ENCODE measurements at places on chromosomes 7 and 10. TPM values are rescaled to one million over a fixed set of nuclear protein-coding genes. Genes with fewer than 3 reads are reported as not detected.

Gene OR9A2
- total RNA-seq: not detected

Gene GARIN1A
- 1.5 TPM for total RNA-seq

Gene WIPF3
- 0.33 TPM for total RNA-seq

Gene CRHR2
- total RNA-seq: not detected

Gene GALNT17
- under 0.01 TPM for total RNA-seq

Gene PAOX
- total RNA-seq: 9.2 TPM

Gene DPP6
- not detected for total RNA-seq

Gene EMX2
- not detected for total RNA-seq

Gene SLC18A3
- total RNA-seq: not detected

Gene GIMAP8
- under 0.01 TPM for total RNA-seq

Gene HTR5A
- total RNA-seq: not detected

Gene TMEM273
- not detected for total RNA-seq

Gene NEURL1
- not detected for total RNA-seq

Gene ERVW-1
- total RNA-seq: not detected

Gene SKIDA1
- 0.51 TPM for total RNA-seq

Gene RPEL1
- total RNA-seq: 0.17 TPM

Gene ENTPD7
- total RNA-seq: 28.9 TPM

Gene AQP1
- 44.6 TPM for total RNA-seq

Gene C1QL3
- total RNA-seq: not detected

Gene CYP26C1
- total RNA-seq: under 0.01 TPM

Gene PLXDC2
- total RNA-seq: 12.3 TPM

Gene BHLHA15
- total RNA-seq: 0.33 TPM

Gene PDLIM1
- total RNA-seq: 24.3 TPM

Gene CALN1
- total RNA-seq: not detected

Gene DHTKD1
- 20.0 TPM for total RNA-seq

Gene GLUD1
- total RNA-seq: 286 TPM

Gene FOXI2
- not detected for total RNA-seq

Gene PON3
- total RNA-seq: under 0.01 TPM

Gene HOGA1
- total RNA-seq: 1.5 TPM

Gene ARID5B
- 145 TPM for total RNA-seq

Gene IFIT3
- total RNA-seq: 23.6 TPM

Gene FBXL13
- total RNA-seq: 0.66 TPM

Gene ADAM22
- 0.51 TPM for total RNA-seq

Gene NUTM2B
- 0.51 TPM for total RNA-seq

Gene LRIT1
- not detected for total RNA-seq

Gene OR2F1
- total RNA-seq: not detected

Gene LRMDA
- total RNA-seq: 1.0 TPM

Gene DCLRE1A
- 9.4 TPM for total RNA-seq

Gene PSPH
- 74.3 TPM for total RNA-seq

Measured in fibroblast of lung (primary cell).